H7 (cell line): ENCODE measurements at places on chromosomes 3 and 15. TPM values are rescaled to one million over a fixed set of nuclear protein-coding genes. Genes with fewer than 3 reads are reported as not detected.

GRCh38 chr15:37125143-37125542 lies 24.8 kb upstream of the MEIS2 start:
- DNase-seq = no peak

GRCh38 chr3:14980689-14981088 lies 33.3 kb downstream of the NR2C2 start:
- no peak for DNase-seq

GRCh38 chr15:65051266-65051665 lies 6.1 kb downstream of the SLC51B start:
- peak; percentile 7 for DNase-seq

DNA sequence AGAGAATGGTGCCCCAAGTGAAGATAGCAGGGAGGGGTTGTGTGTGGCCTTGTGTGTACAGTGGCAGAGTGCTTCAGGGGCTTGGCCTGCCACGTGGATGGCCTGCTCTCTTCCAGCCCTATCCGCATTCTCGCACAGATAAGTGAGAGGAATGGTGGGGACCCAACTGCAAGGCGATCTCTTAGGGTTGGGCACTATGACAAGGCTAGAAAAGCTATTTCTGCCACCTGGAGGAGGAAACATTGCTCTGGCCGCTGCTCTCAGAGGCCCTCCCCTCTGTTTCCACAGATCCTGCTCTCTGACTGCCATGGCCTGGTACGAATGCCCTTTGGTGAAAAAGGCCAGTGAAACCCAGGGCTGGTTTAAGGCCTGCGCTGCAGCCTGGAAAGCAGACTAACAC lies 20.6 kb downstream of the EEFSEC start:
- peak; percentile 54 for DNase-seq

- no peak for DNase-seq
Measured at GRCh38 chr3:114333180-114333922, 39.5 kb downstream of the TIGIT start.

- DNase-seq = peak; percentile 37
Measured at GRCh38 chr3:74055061-74055460, 430.3 kb upstream of the PDZRN3 start.

DNA sequence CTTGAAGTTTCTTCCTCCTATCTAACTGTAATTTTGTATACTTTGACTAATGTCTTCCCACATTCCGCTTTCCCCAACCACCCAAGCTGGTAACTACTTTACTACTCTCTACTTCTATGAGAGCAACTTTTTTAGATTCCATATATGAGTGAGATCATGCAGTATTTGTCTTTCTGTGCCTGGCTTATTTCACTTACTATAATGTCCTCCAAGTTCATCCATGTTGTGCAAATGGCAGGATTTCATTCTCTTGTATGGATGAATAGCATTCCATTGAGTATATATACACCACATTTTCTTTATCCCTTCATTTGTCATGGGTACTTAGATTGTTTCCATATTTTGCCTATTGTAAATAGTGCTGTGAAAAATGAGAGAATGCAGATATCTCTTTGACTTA lies 78.5 kb upstream of the CCNL1 start:
- DNase-seq = no peak

- peak; percentile 16 for DNase-seq
Measured at GRCh38 chr3:143975554-143976152, 4.0 kb downstream of the DIPK2A start.

- DNase-seq = no peak
Measured at GRCh38 chr3:111675846-111676210, 80.7 kb upstream of the ZBED2 start.

DNA sequence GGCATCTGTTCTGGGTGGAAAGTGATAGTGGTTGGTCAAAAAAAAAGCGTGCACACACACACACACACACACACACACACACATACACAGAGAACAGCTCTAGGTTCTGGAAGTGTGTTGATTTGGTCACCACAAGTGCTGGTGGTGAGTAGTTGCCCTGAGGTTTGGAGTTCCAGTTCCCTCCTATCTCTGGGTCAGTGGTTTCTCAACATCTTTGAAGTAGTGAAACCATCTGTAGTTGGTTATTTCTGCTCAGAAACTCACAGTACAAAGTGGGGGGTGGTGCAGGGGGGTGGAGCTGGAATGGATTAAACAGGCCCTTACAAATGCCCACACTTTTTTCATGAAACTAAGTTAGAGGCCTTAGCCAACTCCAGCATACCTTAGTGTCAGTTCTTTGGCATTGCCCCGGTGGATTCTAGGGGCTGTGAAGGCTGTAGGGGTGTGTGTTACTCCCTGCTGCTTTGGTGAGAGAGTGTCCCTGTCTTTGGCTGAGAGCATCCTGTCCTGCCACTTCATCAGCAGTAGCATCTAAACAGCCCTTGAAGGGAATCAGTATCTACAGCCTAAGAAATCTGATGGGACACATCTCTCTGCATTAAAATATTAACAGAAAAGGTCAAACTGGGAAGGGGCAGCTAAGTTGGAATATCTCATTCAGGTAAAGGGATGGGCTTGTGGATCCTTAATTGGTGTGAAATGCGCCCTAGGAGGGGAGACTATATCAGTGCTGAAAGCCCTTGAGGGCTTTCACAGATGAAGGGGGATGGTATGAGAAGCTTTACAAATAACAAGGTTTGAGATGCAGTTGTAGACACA lies 20.6 kb downstream of the SMAD3 start:
- DNase-seq = no peak

- DNase-seq = no peak
Measured at GRCh38 chr15:58313810-58314592, 117.8 kb upstream of the LIPC start.

DNA sequence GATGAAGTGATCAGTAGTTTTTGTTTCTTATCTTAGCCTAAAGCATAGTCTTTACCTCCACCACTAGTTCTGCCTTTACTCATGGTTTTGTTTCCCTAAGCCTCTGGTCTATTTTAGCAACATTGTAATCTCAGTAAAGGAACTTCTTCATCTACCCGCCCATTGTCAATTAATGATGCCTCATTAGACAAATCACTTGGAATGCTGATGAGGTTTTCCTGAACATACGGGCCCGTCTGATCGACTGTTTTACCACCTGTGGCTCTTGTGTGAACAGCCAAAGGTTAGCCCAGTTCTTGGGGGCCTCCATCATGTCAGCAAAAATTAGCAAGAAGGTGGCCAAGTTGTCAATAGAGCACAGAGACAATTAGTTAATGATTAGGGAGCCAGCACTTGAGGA lies 470.1 kb upstream of the ARRDC4 start:
- DNase-seq = no peak

DNA sequence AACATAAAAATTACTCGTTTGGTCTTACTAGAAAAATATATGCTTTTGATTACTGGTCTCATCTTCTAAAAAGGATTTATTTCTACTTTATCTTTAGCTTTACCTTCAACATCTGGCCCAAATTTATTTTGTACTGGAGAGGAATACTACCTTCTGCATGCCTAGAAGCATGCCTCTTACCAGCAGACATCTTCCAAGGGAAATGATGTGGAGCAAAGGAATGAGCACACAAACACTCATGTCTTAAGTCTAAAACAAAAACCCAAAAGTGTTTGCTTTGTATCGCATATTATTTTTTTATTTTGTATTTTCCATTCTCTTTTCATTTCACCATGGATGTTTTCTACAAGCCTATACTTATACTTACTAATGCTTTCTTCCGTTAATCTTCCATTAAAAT lies 304.6 kb upstream of the KCNMB2 start:
- DNase-seq = no peak

- DNase-seq = no peak
Measured at GRCh38 chr3:149955449-149955848, 15.2 kb downstream of the PFN2 start.

- DNase-seq = peak; percentile 55
Measured at GRCh38 chr3:183122257-183122932, 23.1 kb upstream of the MCCC1 start.

DNA sequence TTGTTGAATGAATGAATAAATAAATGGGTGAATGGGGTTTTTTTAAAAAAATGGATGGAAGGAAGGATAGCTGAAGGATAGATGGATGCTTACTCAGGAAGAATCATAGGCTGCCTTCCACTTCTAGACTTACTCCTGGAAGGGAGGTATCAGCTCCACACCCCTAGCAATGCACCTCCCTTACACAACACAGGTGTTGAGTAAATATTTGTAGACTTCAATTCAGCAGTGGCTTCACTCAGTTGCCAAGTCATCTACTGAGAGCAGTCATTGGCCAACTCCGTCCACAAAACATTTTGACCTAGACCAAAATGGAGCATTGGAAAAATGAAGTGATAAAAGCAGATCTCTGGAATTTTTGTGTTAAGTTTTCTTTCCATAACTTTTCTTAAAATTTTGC lies 65.5 kb upstream of the ST8SIA2 start:
- no peak for DNase-seq

GRCh38 chr15:52103217-52104207 lies 9.1 kb downstream of the BCL2L10 start:
- no peak for DNase-seq

- peak; percentile 12 for DNase-seq
Measured at GRCh38 chr3:159229116-159229680, 427.3 kb downstream of the MFSD1 start.

DNA sequence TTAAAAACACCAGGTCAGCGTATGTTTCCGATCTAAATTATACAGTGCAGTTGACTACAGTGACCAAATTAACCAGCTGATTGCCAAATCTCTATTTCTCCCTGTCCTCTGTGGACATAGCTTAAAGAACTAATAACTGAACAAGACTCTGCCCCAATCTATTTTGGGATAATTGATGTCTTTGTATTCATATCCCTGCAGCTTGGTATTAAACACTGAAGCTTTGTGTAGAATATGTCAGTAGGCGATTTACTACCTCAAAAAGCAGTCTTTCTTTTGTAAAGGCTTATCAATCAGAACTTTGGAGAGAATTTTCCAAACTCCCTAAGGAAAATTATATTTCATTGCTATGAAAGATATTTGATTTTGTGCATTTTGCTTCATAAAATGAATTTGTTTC lies 258.2 kb downstream of the SOX2 start:
- no peak for DNase-seq

GRCh38 chr15:31901501-31901900 lies 128.8 kb upstream of the CHRNA7 start:
- no peak for DNase-seq

DNA sequence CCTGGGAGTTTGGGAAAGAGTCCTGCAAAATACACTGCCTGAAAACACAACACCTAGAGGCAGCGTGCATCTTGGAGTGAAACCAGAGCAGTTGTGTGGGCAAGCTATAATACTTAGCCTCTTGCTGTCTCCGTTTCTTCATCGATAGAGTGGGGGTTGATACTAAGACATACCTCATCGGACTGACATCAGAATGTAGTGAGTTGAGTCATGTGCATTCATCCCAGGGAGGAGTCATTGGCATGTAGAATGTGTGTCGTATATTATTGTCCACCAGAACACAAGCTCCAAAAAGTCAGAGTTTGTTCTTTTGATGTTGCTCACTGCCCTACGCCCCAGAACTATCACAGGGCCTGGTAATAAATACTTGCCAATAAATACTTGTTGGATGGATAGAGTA lies 4.3 kb downstream of the SNTN start:
- no peak for DNase-seq

DNA sequence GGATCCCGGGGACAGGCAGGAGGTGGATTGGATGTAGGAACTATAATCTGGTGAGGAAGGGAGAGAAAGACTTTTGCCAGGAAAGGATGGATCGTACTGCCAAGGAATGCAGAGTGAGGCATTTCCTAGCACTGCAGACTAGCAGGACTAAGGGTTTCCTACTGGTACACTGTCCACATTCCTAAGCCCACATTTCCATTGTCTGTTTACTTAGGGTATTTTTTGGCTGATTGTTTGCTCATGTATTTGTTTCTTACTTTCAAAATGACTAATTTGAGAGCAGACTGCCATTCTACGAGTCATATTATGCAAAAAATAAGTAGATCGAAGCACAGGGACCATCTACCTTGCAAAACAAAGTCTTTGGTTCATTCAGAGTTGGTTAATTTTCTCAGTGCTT lies 1029.5 kb upstream of the NR2F2 start:
- no peak for DNase-seq

DNA sequence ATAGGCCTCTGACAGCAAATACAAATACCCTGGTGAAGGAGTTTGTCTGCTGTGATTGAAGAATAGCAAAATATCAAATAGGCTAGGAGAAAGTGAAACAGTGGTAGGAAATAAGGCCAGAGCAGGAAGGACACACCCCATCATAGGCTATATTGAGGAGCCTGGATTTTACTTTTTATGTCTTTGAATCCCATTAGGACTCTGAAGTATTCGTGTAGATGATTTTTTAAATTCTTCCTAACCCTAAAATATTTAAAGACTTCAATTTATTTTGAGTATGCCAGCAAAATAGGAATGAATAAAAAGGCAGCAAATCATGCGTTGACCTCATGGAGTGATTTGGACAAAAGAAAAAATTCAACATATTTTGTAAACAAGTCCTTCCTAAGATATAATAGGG lies 562.8 kb downstream of the NAALADL2 start:
- no peak for DNase-seq

DNA sequence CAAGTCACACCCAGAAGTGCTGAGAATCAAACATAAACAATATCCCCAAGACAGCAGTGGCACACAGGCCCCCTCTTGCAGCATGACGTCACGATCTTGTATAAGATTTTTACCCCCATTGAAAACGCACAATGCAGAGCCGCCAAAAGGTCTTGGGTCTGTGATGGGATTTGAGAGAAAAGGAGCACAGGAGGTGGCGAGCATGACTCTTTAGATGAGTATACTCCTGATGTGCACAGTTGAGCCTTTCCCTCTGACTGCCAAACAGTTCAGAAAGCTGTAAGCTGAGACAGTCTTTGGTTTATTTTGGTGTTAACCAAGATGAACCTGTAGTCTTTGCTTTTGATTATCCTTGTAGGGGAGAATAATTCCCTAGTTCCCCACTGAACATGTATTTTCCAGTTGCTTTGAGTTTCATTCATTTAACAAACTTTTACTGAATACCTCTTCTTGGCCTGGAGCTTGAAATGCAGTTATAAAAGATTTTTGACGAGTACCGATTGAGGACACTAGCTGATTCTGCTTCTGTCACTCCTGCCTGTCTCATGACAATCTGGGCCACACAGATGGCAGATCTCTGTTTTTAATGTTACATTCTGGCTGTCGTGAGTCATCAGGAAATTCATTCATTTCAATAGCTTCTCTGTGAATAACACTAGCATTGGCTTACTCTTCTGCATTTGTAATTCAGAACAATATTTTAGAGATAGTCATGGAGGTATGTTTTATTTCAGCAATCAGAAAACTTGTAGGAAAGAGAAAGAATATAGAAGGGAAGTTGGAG lies 28.9 kb downstream of the CFAP91 start:
- no peak for DNase-seq

The MNS1 gene
- total RNA-seq = 0.52 and 0.55 TPM in 2 replicates

The NEK10 gene
- 0.03 and 0.30 TPM in 2 replicates for total RNA-seq

The COL6A5 gene
- total RNA-seq = not detected in 2 replicates

The AADACL2 gene
- total RNA-seq = not detected in 2 replicates

The FANCD2 gene
- 67.7 and 77.5 TPM in 2 replicates for total RNA-seq

The CSK gene
- total RNA-seq = 31.8 and 34.8 TPM in 2 replicates

The ISL2 gene
- total RNA-seq = 0.33 TPM in 1 of 2 replicates, not detected in the other

The NT5DC2 gene
- total RNA-seq = 302 and 311 TPM in 2 replicates

The NR2F2 gene
- 0.17 TPM in 1 of 2 replicates, not detected in the other for total RNA-seq

The HRG gene
- total RNA-seq = 0.14 TPM in 1 of 2 replicates, not detected in the other

The ACY1 gene
- total RNA-seq = 97.7 and 101 TPM in 2 replicates

The FILIP1L gene
- 0.07 and 0.30 TPM in 2 replicates for total RNA-seq

The GOLGA6A gene
- total RNA-seq = 2.2 and 4.7 TPM in 2 replicates

The APPL1 gene
- total RNA-seq = 32.4 and 36.2 TPM in 2 replicates

The FMN1 gene
- total RNA-seq = 1.7 and 5.2 TPM in 2 replicates

The SPSB4 gene
- 35.1 and 35.6 TPM in 2 replicates for total RNA-seq
